NB4 (cell line): ENCODE measurements at places on chromosomes 2 and 18.

- peak; percentile 6 for DNase-seq
Measured at GRCh38 chr18:67805261-67805660, 288.7 kb upstream of the DSEL start.

DNA sequence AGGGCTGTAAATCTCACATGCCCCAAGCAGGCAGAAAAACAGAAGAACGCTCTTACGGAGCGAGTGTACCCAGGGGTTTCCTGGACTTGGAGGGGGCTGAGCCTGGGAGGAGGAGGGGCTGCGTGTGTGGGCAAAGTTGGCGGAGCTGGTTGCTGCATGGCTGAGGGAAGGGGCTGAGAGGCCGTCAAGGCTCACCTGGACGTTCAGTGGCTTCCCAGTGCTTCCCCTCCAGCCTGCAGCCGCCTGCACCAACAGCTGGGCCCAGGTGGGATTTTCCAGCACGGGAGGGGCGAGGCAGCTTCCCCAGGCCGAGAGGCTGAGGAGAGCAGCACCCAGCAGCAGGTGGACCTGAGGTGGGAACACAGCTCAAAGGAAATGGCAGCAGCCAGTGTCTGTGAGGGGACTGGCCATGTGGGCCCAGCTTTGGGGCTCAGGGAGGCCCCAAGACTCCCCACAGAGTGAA lies 70.6 kb upstream of the CTDP1 start:
- DNase-seq: no peak

- peak; percentile 92 for DNase-seq
Measured at GRCh38 chr18:35153609-35154272, 87.1 kb upstream of the ZNF397 start.

DNA sequence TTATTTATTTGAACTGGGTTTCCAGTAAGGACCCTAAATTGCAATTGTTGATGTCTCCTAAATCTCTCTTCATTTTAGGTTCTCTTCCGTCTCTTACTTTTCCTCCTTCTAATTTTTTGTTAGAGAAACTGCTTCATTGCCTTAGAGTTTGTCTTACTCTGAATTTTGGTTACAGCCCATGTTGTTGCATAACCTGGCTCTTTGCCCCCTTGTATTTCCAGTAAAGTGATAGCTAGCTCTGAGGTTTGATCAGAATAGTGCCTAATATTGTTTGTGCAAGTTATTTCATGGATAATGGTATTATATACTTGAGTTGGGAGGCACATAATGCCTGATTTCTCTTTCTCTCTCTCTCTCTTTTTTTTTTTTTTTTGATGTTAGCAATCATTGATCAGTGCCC lies 71.8 kb downstream of the MGAT5 start:
- DNase-seq: no peak
